ENCODE measurements at places on chromosomes 5 and 9. TPM values are rescaled to one million over a fixed set of nuclear protein-coding genes. Genes with fewer than 3 reads are reported as not detected.

DNA sequence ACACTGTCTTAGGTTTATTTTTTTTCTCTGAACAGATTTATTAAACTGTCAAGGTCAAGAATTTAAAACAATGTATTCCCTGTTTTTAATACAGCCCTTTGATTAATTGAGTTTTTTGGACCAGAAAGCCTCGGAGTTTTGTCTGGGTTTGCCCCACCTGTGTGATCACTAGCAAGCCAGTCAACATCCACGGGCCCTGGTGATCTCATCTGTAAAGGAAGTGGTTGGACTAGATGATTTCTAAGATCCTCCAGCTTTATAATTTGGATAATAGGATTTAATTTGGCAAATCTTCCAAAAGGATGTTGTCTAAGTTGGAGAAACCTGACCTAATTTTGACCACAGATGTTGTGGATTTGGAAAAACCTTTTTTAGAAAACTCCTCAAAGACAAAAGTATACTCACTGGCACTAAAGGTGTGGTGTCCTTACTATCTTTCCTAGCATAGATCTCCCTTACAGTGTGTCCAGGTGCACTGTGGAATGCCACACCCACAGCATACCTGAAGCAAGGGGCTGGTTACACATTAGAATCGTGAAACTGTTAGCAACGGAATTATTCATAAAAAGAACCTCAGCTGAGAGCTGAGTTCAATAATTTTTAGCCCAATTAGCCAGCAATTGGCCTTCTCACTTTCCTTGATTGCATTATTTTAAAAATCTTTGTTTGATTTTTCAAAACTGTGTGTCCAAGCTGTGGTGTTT is 195.6 kb upstream of the ELL2 start:
- DNase-seq, result no peak

The DBH gene
- not detected for total RNA-seq

DNA sequence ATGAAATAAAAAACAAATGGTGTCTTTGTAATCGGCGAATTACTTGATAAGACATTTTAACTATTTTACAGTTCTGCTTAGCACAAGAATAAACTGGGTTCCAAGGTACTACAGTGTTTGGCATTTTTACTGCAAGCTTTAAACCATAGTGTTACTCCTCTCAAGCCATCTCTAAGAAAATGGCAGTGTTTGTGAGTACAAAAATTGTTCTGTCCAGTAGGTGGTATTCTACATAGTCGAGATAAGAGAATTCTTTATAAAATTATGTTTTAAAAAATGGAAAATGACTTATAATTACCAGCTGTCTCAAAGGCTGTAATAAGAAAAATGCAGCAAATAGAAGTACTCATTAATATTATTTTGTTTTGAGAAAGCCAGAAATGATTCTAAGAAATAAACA is 3.2 kb downstream of the SMIM15 start:
- no peak for DNase-seq

DNA sequence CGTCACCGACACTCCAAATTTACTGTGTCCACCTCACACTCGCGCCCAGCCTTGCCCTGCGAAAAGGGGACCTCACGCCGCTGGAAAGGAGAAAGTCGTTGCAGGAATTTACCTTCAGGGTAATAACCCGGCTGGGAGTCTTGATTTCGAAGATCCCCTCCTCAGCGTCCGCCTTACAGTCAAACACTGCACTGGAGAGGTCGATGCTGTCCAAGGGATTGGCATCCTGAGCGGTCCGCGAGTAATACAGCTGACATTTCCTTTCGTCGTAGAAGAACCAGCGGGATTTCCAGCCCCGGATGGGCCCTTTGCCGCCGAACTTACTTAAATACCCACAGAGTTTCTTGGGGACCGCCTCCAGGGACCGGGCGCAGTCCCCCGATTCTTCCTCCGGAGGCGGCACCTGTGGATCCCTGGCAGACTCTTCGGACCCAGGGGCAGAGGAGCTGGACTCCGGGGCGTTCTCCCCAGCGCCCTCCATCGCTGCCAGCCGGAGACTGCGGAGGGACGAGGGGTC is 330 bp downstream of the TBC1D2 start:
- no peak for DNase-seq

The GMCL2 gene
- not detected for total RNA-seq

DNA sequence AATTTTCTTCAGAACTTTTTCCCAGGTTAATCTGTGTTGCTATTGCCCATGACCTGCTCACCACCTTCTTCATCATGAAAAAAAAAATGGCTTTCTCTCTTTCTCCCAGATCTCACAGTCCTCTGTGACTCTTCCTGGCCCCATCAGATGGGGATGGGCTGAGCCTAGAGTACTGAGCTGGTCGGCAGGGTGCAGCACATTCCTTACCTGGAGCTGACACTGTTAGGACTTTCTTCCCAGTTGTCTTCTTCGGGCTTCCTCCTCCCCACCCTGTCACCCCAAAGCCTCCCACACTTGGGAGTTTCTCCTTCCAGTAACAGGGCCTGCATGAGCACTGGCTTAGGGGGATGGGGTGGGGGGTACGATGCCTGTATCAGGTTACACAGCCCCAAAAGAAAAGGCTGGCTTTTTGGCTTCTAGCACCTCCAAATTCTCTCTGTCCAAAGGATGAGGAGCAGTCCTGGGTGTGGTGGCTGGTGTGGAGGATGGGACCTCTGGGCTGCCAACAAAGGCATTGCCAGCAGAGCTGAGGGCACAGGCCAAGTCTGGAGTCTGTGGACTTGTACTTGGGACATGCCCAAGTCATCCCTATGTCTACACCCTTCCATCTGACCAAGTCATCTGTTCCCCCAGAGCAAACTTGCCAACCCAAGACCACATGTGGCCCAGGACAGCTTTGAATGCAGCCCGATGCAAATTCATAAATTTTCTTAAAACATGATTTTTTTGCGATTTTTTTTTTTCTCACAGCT is 68.0 kb upstream of the HSPA9 start:
- DNase-seq, result no peak

Data from right atrium auricular region (tissue), 2 donors.